ENCODE measurements at places on chromosomes 2 and 18. TPM values are rescaled to one million over a fixed set of nuclear protein-coding genes. Genes with fewer than 3 reads are reported as not detected.

DNA sequence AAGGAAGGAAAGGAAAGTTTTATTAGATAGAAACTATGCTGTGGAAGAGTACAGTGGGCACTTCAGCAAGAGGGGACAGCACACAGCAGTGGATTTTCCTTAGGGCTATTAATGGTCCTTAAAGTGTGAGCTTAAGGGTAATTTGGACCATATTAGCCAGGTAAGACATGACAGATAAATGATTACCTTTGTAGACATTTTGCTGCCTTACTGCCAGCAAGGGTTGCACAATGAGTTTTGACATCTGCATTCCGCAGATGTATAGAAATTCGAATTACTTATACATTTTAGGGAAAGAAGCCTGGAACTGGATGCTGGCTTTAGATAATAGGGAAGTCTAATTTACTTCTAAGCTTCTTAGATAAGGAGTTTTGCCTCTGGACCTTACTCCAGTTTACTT lies 14.0 kb upstream of the UBE2F start:
- no peak for DNase-seq

GRCh38 chr2:155026651-155027174 lies 328.2 kb downstream of the KCNJ3 start:
- DNase-seq = no peak

- DNase-seq = no peak
Measured at GRCh38 chr18:27312853-27313252, 127.7 kb upstream of the CHST9 start.

DNA sequence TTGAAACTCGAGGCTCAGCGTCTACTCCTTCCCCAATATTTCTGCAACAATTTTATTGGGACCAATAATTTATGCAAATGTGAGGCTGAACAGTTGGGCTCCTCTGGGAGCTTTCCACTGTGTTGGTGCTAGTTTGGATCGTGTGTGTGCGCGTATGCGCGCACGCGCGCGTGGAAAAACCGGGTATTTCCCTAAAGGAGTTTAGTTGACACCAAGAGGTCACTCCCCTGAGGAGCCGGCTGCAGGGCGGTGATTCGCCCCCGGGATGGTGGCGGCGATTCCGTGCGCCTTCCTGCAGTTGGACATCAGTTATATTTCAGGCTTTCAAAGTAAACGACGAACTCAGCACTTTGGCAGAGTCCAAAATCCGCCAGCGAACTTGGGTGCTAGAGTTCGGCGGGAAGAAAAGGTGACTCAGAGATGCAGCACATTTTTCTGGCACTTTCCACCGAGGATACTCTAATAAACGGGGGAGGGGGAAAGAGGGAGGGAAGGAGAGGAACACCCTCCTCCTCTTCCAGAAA lies 186.5 kb upstream of the FANCL start:
- peak; percentile 64 for DNase-seq

DNA sequence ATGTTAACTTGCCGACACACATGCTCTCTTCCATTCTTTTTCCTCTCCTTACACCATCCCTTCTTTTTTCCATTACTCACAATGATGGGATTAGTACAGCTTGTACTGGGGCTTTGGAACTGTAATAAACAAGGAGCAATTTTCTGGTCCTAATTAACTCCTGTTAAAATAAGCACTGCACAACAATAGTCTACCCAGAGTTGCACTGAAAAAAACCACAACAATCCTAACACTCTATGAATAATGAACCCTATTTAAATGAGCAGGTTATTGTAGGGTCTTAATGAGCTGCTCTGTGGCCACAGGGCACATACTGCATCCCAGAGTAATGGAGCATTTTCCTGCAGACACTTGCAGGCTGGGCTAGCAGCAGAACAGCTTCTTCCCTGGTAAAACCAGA lies 380.3 kb downstream of the NRXN1 start:
- no peak for DNase-seq

- no peak for DNase-seq
Measured at GRCh38 chr2:103005393-103005792, 243.6 kb downstream of the TMEM182 start.

Gene GRHL1
- 0.81 TPM for total RNA-seq

- no peak for DNase-seq
Measured at GRCh38 chr2:7649461-7650228, 732.4 kb downstream of the RNF144A start.

DNA sequence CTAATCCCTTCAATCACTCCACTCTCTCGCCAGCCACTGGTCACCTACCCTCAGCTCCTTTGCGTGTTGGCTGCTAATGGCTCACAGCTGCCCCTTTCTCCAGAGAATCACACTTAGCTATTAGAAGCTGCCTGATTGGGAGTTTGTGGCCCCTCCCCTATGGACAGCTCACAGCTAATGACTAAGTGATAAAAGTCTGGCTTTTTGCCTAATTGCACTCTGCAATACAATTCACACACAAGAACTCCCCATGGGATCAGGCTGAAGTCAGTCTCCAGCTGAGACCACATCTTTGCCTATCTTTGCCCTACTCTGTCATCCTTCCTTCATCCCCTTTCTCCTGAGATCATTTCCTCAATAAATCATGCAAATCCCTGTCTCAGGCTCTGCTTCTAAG lies 701.9 kb upstream of the RAB6C start:
- DNase-seq = no peak

DNA sequence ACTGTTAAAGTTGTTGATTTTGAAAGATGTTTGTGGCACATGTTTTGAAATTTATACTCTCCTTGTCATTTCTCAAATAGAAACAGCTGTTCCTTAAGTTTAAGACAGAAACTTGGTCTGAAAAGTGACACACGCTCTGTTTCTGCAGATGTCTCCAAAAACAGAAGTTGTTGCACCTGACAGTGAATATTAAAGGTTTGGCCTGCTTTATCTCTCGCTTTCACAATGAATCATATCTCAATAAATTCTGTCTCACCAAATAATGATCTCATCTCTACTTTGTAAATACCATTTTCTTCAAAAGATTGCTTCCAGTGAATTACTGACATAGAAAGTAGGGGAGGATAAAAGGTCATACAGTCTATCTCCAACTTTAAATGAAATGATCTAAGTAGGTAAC lies 294.9 kb upstream of the SYT4 start:
- no peak for DNase-seq

GRCh38 chr2:120586507-120587278 lies 149.0 kb upstream of the GLI2 start:
- DNase-seq = peak; percentile 64

DNA sequence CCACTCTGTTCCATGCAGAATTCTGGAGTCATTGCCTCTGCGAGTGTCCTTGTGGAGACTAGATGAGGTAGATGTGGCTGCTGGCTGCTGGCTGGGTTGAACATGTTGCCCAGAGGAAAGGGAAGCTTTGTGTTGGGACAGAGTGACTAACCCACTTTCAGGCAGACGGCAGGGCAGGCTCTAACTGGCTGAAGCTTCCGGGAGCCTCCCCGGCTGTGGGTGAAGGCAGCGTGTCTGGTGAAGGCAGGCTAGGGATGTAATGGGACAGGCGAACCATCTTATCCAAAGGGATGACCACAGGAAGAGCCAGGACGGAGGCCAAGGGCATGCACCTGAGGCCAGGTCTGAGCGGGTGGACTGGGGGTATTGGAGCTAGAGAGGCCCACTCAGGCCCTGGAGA lies 16.0 kb downstream of the ASPRV1 start:
- peak; percentile 82 for DNase-seq

DNA sequence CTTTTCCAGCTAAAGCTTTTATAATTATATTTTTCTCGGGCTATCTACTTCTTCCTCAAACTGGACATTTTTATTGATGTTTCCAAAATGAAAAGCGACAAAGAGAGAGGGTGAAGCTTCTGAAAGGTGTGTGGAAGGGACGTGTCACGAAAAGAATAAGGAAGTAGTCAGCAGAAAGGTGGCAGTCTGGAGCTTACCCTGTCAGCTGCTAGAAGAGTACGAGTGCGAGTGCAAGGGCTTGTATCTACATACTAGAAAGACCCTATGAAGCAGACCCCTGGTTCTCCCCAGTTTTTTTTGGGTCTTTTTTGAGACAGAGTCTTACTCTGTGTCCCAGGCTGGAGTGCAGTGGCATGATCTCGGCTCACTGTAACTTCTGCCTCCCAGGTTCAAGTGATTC lies 14.6 kb downstream of the FHL2 start:
- DNase-seq = no peak

- DNase-seq = no peak
Measured at GRCh38 chr2:186319105-186319504, 167.0 kb upstream of the ZC3H15 start.

Gene IL1RL2
- total RNA-seq = not detected

- no peak for DNase-seq
Measured at GRCh38 chr2:219713110-219713509, 85.7 kb downstream of the SLC4A3 start.

DNA sequence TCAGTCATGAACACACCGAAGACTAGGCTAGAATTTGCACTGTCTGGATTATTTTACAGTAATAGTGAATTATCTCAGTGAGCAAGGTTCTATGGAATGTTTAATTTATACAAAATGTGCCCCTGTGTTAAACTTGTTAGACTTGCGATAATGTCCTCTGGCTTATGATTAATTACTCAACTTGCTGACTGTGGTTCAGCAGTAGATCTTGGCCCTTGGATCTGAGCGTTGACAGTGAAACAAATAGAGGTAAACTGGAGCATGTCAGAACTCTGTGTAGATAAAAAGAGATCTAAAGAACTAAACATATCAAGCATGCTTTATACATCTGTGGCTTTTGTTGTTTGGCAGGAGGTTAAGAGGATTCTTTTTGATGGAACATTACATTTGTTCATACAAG lies 407.6 kb downstream of the DSEL start:
- no peak for DNase-seq

Gene VWA3B
- 0.38 TPM for total RNA-seq

DNA sequence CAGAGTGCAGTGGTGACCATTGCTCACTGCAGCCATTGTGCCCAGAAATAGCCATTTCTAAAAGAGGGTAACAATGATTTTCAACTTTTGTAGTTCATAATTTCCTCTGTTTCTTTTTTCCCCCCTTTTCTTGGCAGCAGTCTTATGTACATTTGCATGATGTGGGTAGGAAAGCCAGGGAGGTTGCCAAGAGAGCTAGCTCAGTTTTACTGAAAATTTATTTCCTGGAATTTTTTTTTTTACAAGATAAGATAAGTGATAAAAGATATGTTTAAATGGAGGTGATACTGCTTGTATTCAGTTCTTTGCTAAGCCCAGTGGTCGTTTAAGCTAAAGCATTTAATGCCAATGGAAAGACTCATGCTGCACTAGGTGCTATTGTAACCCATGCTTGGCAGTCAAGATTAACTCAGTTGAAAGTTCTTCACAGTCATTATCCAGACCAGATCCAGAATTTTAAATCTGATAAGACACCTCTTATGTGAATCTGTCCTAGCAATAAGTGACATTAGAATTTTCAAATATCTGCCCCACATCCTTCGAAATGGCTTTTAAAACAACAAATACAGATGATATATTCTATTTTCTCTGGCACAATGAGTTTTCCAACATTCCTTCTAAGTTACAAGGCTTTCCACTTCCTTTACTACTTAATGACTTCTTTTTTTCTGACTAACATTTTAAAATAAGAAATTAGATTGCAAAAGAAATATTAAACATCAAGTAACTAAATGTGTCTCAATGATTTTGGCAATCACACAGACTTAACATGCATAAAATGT lies 4.4 kb upstream of the ATP8B1 start:
- DNase-seq = no peak

Gene MYO5B
- total RNA-seq = 0.89 TPM

- no peak for DNase-seq
Measured at GRCh38 chr2:240398661-240399267, 36.7 kb upstream of the GPC1 start.

- no peak for DNase-seq
Measured at GRCh38 chr2:118292991-118293390, 204.7 kb downstream of the INSIG2 start.

DNA sequence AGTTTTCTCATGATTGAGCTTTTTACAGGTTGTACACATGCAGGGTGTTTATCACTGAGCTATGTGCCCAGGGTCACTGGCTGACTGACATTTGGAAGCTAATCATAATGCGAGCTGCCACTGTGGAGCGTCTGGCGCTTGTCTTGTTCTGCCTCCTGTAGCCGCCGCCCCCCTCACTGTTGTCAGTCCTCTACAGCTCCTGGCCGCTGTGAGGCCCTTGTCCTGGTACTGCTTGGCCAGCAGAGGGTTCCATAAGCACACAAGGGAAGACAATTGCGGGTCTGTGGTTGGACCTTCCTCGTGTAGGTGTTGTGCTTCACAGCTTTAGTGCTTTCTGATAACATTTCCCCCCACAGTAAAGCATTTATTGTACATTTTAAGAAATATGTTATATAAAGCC lies 105.6 kb upstream of the LDLRAD4 start:
- peak; percentile 83 for DNase-seq

Gene HOXD13
- not detected for total RNA-seq

GRCh38 chr2:237223201-237223861 lies 137.6 kb downstream of the COPS8 start:
- peak; percentile 75 for DNase-seq

GRCh38 chr2:8679827-8680731 lies 1.8 kb upstream of the ID2 start:
- no peak for DNase-seq

Gene SERPINB4
- total RNA-seq = not detected

DNA sequence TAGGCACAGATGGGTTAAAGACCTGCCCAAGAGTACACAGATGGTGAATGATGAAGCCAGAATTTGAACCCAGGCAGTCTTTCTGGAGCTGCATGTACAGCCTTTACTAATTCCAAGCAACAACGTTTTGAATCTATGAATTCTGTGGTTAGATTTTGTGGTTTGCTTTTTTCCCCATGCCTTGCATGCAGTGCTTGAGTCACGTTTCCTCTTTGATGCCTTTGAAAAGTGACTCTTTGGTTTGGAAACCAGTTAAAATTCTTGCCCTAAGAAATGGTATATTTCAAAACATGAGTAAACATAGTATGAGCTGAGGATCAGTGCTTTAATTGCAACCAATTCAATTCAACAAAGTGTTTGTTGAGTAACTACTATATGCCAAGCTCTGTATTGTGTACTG lies 48.2 kb upstream of the PPM1B start:
- DNase-seq = no peak

DNA sequence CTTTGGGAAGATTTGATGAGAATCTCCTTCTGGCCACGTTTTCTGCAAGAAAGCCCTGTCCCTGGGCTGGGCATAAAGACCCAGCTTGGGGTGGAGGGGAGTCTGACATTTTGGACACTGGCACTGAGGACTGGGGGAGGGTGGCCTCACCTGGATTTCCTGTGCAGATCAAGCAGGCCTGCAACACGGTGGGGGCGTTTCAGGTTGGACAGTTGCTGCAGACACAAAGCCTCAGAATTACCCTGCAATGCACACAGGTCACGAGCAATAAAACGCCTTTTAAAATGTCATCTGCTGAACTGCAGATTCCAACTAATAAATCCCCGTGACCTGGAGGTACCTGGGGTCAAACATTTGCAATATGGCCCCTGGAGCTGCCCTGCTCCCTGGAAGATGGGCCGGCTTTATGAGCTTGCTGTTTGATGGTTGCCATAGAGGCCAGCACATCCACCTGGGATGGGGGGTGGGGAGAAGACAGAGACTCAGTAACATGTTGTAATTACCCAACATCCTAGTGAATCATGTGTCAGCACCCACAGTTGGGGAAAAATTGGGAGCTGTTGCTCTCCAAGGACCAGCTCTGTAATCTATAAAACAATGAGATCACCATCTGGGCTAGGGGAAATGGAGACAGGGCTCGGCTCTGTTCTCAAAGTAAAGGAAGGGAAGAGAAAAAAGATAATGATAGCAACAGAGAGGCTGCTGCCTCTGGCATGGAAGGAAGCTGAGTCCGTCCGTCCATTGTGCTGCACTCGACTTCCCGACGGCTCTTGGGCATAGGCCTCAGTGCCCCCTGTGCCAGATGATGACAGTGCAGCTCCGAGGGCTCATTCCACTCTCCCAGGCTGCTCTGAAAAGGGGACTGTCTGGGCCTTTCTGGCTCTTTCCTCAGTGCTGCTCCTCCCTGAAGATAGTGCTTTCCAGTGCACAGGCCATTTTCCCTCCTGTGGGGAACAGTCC lies 340.3 kb downstream of the CYRIA start:
- DNase-seq = no peak

Data from Right ventricle myocardium inferior (tissue), 1 donor.